ENCODE measurements at places on chromosomes 11 and 22.

GRCh38 chr22:39684702-39685281 is 114.2 kb downstream of the CACNA1I start:
- DNase-seq, result no peak

- DNase-seq, result peak; percentile 81
These were observed 33.3 kb downstream of the DENND5A start for GRCh38 chr11:9231848-9232177.

DNA sequence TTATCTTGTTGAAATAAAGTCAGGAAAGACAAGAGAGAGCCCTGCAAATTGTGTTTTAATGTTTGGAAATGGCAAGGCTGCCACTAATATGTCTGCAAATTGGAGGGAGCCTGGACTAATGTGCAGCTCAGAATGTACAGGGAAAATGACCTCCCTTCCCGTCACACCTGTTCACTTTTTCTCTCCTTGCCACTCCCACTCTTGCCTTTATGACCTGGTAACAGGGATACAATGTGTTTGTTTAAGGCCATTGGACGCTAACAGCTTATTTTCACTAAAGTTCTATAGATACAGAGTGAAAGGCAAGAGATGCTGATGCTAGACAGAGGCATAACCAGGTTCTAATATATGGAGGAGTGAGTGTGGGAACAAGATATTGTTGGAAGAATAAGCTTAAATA is 203.9 kb downstream of the RAB38 start:
- DNase-seq, result no peak

DNA sequence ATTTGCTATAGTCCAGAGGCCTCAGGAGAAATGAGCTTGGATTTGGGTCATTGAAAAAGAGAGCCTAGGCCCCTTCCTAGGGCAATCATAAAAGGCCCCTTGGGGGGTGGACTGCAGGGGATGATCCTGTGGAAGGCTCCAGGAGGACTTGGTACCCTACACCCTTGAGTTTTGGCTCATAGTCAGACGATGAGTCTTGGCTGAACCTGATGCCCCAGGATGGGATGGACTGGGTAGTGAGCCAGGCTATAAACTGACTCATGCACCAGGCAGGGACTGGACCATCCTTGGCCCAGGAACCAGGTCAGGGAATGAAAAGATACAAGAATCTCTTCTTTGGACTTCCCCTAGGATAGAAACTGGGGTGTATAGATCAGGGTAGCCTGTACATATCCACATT is 54.2 kb downstream of the NAV2 start:
- no peak for DNase-seq

- no peak for DNase-seq
These were observed 133.0 kb downstream of the WNT7B start for GRCh38 chr22:45843986-45844385.

GRCh38 chr22:38176170-38176741 is 5.4 kb downstream of the PLA2G6 start:
- peak; percentile 82 for DNase-seq

GRCh38 chr11:13091373-13091772 is 82.3 kb downstream of the RASSF10 start:
- DNase-seq, result peak; percentile 32

DNA sequence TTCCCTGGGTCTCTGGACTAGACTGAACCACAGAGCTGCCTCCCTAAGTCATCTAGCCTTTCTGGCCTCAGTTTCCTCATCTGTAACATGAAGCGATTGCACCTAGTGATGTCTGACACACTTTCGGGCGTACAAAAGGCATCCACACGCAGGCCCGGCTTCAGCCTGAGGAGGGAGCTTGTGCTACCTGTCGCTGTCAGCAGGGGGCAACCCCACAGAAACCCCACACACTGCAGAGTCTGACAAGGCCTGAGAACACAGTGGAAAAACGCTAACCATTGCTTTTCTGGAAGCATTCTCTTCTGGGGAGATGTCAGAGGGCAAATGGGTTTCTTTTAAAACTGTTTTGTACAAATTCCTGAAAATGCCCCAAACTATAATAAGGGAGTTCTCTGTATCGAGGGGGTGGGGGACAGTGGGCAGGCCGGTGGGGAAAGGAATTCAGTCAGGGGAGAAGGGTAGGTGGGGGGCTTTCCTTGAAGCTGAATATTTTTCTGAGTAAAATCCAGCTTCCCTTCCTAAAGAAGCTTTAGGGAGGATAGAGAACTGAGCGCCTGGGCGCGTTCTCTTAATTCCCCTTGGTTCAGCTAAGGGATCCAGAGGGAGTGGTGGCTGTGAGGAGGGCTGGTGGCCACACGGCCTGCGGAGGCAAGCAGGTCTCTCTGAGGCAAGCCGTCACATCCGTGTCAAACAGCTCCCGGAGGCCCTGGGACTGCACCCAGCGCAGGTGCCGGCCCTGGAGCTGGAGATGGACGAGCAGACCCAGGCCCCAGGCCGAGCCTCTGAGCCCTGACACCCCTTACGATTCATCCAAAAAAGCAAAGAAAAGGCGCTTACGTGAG is 533 bp downstream of the ELF5 start:
- peak; percentile 82 for DNase-seq

Measured in hematopoietic multipotent progenitor cell treated with erythropoietin and hydrocortisone succinate and interleukin-3 and kit ligand, for 4 days (in vitro differentiated cells).